ENCODE measurements at places on chromosomes 4 and X.
A peak's percentile ranks its signal among the peaks of the same experiment; 100 is the strongest.

DNA sequence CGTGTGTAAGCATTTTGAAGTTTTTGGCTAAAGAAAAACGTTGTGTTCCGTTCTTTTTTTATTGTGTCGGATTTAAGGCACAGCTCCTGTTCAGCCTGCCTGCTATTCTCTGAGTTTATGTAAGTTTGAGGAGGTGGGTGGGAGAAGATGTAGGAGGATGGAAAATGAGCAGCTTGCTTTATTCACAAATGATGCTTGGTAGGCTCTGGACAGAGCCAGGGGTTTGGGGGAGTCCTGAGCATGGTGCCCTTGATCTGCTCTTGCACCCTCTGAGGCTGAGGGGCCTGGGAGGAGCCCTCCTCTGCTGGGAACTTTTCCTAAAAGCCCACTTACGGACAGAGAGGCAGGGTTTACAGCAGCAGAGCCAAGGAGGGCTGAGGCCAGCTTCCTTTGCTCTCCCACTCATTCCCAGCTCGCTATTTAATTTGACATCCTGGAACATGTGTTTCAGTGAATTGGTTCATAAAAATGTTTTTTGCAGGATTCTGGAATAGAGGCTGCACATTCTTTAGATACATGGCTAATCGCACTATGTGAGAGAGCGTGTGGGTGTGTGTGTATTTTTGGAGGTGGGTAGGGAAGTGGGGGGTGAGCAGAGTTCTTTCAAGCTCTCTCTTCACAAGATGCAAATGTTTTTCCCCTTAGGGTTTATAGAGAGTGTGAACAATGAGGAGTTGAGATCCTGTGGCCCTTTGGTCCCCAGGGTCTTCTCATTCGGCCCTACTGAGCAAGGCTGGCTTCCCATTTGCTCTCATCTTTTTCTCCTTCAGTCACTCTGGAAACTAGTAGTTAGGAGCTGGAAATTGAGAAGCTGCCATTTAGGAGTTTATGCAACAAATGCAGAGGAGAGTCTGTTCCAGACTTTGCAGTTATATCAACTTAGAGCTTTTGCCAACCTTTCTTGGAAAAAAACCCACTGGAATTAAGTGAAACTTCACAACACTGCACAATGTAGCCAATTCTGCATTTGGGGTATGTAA lies 32.1 kb downstream of the TMEM131L start:
- DNase-seq: no peak

DNA sequence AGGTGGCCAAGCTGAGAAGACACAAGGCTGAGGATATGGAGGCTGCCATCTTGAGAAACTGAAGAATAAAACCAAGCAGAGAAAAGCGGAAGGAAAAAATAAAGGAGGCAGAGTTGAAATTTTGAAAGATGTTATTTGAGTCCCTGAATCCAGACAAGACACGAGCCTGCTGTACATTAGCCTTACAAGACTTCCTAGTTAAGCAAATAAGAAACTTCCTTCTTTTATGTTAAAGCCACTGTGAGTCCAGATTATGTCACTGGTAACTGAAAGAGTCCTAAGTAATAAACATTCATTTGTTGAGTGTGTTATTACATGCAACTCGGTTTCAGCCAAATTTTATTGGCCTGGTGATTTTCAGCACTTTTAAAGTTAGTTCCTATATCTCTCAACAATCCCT lies 30.4 kb downstream of the DRD5 start:
- DNase-seq: no peak

DNA sequence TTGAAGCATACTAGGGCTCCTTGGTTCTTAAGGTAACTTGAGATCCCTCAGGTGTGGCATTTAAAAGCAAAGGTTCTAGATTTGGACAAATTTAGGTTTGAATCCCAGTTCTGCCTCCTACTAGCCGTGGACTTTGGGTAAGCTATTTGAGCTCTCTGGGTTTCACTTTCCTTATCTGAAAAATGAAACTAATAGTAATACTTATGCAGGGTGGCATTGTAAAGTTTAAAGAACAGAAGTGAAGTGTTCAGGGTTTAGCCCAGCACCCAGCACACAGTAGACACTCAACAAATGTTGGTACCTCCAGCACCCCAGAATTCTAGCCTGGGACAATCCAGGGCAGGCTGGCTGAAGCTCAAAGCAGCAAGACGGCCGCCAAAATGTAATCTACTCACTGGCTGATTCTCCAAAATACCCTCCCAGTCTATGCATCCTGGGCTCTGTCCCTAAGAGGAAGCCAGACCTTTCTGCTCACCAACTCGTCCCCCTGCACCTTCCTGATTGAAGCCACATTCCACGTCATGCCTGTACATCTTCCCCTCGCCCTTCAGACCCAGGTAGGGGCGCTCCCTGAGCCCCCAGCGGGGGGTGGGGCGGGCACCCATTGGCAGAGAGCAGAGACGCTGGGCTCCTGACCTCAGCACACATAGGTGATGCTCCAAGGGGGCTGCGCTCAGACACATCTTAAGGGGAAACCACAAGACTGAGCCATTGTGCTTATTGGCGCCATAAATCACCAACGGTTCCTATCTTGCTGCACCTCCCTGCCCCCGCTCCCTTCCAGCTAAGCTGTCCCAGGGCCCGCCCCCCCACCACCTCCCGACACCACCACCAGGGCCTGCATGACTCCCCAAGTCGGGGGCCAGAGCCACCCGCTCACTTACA lies 160.6 kb downstream of the BCOR start:
- no peak for DNase-seq

DNA sequence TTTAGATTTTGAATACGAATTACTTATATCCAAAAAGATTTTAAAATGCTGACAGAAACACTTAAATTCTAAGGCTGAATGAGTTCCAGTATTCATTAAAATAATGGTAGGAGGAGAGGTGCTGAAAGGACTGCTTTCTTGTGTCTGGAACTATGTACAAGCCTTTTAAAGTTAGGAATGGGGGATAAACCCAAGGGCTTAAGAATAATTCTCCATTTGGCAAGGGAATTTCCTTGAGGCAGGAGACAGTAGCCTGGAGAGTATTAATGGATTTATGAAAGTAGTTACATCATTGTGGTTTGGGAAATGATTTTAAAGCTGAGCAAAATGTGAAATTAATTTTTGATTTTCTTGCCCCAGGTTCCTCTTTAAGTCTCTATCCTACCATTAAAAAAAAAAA lies 266.5 kb upstream of the KCNIP4 start:
- no peak for DNase-seq

DNA sequence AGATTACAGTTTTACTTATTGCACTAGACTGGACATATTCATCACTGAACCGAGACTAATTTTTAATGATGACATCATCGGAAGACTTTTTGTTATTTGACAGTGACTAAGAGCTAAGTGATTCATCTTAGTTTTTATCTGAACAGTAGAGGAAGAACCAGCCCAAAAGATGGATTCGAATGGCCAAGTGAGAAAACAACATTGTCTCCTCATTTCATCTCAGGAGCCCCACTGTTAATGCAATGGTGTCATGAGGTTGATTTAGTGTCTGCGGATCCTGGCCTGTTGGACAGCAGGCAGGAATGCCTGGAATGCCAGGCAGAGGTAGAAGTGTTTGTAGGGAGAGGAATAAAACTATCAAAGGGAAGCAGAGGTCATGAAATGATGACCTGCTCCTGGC lies 37.8 kb upstream of the HPF1 start:
- peak; percentile 52 for DNase-seq
